ENCODE measurements at places on chromosomes 16 and 17. TPM values are rescaled to one million over a fixed set of nuclear protein-coding genes. Genes with fewer than 3 reads are reported as not detected.

Gene ADAD2
- total RNA-seq = not detected

DNA sequence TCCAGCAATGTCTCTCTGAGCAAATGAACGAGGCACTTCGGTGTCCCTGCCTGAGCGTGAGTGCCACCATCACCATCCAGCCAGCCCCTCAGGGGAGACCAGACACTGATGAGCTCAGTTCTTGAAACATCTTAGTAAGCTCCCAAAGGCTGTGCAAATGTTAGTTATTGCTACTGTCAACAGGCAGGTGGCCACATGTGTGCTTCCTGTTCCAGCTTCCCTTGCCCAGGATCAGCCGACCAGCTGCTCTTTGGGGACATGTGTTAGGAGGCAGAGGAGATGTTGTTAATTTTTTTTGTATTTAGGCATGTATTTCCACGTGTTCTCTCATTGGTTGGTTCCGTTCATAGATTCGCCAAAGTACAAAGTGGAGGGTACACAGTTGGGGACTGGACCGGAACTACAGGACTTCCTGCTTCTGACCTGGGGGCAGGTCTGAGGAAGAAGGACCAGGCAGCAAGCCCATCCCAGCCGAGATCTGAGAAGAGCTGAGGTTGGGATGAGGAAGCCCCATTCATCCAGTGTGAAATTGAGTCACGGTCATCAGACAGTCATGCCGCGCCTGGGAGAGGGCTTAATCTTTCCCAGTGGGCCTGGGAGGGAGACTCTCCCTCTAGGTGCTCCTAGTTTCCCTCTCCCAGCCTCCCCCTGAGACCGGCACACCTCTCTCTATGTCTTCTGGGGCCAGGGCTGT lies 3.8 kb downstream of the TTYH2 start:
- no peak for DNase-seq
- H3K27ac ChIP-seq = no peak overlapping the region
- H3K36me3 ChIP-seq = no peaks in the 10 kb centered on the region
- peaks cover 4% of the 10 kb centered on the region for H3K27me3 ChIP-seq
- H3K4me1 ChIP-seq = no peaks in the 10 kb centered on the region
- H3K4me3 ChIP-seq = no peak overlapping the region

GRCh38 chr16:86449446-86450095 lies 60.8 kb upstream of the FOXF1 start:
- H3K36me3 ChIP-seq = no peaks in the 10 kb centered on the region
- H3K27ac ChIP-seq = no peak overlapping the region
- no peaks in the 10 kb centered on the region for H3K27me3 ChIP-seq

Gene MT1H
- not detected for total RNA-seq

Gene ELMO3
- total RNA-seq = 0.26 TPM

DNA sequence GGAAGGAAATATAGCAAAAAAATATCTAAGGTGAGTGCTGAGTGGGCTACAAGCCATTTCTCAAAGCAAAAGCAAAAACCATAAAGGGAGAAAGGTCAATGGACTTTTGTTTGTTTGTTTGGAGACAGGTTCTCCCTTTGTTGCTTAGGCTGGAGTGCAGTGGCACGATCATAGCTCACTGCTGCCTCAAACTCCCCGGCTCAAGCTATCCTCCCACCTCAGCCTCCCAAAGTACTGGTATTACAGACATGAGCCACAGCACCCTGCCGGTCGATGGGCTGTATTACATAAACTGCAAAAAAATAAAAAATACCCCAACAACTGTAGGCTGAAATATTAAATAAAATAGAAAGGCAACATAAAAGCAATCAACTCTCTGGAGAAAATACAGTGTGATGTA lies 3.5 kb upstream of the RBBP6 start:
- H3K4me3 ChIP-seq = no peak overlapping the region
- no peak for DNase-seq
- H3K4me1 ChIP-seq = no peaks in the 10 kb centered on the region

Gene SLC13A5
- not detected for total RNA-seq

- no peak overlapping the region for H3K4me3 ChIP-seq
- no peak overlapping the region for H3K27ac ChIP-seq
- H3K36me3 ChIP-seq = peaks cover 15% of the 10 kb centered on the region
- DNase-seq = no peak
- no peaks in the 10 kb centered on the region for H3K4me1 ChIP-seq
These were observed 53.5 kb downstream of the C17orf58 start for GRCh38 chr17:67942810-67943209.

- no peak overlapping the region for H3K4me3 ChIP-seq
- no peak overlapping the region for H3K27ac ChIP-seq
- peaks cover 25% of the 10 kb centered on the region for H3K36me3 ChIP-seq
- DNase-seq = no peak
These were observed 16.2 kb upstream of the STAT3 start for GRCh38 chr17:42404326-42405055.

DNA sequence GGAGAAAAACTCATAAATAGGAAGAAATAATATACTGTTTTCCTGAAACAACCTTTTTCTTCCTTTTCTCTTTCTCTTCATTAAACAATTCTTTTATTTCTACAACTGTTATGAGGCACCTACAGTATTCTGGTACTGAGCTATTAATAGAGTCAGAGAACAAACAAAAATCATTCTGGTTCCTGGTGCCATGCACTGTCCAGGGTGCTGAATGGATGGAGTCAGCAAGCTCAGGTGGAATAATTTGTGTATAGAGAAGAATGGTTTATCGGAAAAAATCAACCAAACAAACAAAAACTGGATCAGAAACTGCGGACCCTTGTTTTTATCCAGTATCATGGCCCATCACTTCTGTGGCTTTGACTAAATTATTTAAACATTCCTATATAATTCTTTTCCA lies 430.3 kb upstream of the GOT2 start:
- H3K4me1 ChIP-seq = no peaks in the 10 kb centered on the region
- peak; percentile 12 for DNase-seq
- H3K27me3 ChIP-seq = no peaks in the 10 kb centered on the region
- no peak overlapping the region for H3K27ac ChIP-seq
- no peak overlapping the region for H3K4me3 ChIP-seq

DNA sequence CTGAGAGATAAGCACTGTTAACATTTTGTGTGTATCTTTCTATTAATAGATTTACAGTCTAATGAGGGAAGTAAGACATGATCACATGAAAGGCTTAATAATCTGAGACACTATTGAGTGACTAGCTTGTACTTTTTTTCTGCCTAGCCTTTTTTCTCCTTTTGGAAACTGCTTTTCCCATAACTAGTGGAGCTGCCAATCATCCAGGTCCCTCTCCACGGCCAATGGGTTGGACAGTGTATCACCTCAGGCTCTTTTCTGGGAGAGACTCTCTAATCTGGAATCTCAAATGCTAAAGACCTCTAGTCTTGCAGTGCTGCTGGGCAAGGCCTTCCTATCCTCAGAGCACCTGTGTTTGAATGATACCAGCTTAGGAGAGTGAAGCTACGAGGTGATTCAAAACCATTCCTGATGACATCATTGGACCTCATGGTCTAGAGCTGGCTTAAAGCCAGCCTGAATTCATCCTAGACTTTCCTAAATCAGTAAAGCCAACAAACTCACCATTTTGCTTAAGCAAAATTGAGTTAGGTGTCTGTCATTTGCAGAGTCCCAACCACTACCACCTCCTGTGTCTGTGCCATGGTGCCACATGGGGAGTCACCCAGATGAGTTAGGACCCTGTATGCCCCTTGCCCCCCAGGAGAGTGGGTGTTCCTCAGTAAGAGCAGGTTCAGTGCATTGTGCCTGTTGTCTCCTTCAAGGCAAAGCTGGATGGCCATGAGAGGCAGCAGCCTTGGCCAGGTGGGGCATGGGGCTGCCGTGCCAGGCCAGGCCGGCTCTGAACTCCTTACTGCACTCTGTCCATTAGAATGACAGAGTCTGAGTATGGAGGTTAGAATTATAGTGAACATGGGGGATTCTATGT lies 62.9 kb downstream of the SPECC1 start:
- no peaks in the 10 kb centered on the region for H3K27me3 ChIP-seq
- H3K27ac ChIP-seq = no peak overlapping the region
- H3K4me1 ChIP-seq = peaks cover 7% of the 10 kb centered on the region

Gene CCL5
- total RNA-seq = not detected

DNA sequence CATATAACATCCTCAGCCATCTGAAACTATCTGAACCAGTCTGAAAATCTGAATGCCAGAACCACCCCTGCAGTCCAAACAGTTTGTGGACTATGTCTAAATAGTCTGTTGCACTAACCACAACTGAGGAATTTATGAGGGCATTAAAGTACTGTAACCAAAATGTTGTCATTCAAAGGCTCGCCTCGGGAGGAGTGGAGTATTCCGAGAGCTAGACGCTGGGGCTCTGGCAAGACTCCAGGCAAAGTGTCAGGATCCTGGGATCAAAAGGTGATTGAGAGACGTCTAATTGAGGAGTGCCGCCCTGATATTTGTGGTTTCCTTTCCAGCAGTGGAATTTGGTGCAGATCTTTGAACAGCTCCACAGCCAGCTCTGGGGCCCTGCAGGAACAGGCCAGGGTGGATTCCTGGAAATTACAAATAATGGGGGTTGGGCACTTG lies 142.9 kb upstream of the MYOCD start:
- H3K27me3 ChIP-seq = no peaks in the 10 kb centered on the region
- DNase-seq = peak; percentile 79
- no peak overlapping the region for H3K4me3 ChIP-seq
- no peaks in the 10 kb centered on the region for H3K4me1 ChIP-seq

Gene TBC1D3B
- 1.8 TPM for total RNA-seq

DNA sequence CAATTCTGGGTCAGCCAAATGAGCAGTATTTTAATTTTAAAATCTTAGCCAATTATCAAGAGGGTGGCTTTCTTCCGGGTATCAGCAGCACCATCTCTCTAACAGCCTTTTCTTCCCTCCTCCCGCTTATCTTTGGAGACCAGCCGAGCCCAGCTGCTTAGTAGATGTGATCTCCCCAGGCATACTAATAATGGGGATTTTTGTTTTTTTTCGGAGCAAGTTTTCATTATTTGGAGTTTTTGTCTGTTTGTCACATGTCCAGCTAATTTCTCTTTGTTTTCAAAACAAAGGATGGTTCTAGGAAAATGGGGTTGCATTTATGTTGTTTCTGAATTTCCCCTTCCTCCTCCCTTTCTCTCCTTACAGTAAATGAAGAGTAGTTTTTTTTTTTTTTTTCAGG lies 170.5 kb upstream of the MPHOSPH6 start:
- no peaks in the 10 kb centered on the region for H3K27me3 ChIP-seq
- no peak overlapping the region for H3K27ac ChIP-seq
- H3K4me3 ChIP-seq = no peak overlapping the region

GRCh38 chr17:80893604-80894438 lies 97.8 kb upstream of the CHMP6 start:
- H3K27me3 ChIP-seq = no peaks in the 10 kb centered on the region
- no peak for DNase-seq
- peaks cover 23% of the 10 kb centered on the region for H3K4me1 ChIP-seq
- no peak overlapping the region for H3K4me3 ChIP-seq

- no peaks in the 10 kb centered on the region for H3K4me1 ChIP-seq
- no peak overlapping the region for H3K27ac ChIP-seq
- no peak for DNase-seq
- no peaks in the 10 kb centered on the region for H3K27me3 ChIP-seq
These were observed 42.4 kb upstream of the TRAP1 start for GRCh38 chr16:3759736-3760135.

Gene TBC1D26
- total RNA-seq = not detected

Gene ALDH3A1
- 0.17 TPM for total RNA-seq
